ENCODE measurements at places on chromosomes 1 and 21. TPM values are rescaled to one million over a fixed set of nuclear protein-coding genes. Genes with fewer than 3 reads are reported as not detected.

DNA sequence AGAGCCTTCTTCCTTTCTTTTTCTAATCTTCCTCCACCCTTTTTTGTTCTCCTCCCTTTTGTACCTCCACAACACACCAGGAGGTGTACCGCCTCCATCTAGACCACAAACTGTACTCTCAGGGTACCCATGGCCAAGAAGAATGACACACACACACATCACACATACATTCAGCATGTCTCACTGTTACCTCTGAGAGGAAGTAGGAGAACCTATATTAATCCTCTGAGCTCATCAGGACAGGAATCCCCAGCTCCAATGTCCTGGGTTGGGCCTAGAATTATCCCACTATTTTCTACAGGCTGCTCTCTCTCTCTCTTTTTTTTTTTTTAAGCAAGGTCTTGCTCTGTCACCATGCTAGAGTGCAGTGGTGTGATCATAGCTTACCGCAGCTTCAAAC is 36.7 kb downstream of the ATP2B4 start:
- DNase-seq: no peak

DNA sequence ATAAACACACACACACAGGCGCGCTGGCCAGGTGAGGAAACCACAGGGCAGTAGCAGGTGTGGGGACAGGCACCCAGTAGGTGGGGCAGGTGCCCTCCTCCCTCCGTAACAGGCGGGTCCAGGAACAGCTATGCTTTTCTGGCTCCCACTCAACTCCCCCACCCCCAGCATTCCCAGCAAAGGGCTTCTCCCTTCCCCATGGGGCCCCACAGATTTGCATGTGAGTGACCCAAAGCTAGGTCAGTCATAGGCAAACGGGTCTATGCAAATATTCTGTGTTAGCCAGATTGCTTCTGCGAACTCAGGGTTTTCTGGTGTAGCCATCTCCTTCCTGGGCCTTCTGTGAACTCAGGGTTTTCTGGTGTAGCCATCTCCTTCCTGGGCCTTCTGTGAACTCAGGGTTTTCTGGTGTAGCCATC is 114.2 kb downstream of the SIK1 start:
- DNase-seq: no peak

- no peak for DNase-seq
Measured at GRCh38 chr1:55326496-55327243, 111.5 kb upstream of the USP24 start.

- no peak for DNase-seq
Measured at GRCh38 chr1:207984831-207985572, 74.1 kb upstream of the CD34 start.

The OPRD1 gene
- total RNA-seq: 0.05 TPM

The VWA5B1 gene
- 0.30 TPM for total RNA-seq

The IFI16 gene
- total RNA-seq: 226 TPM
